ENCODE measurements at places on chromosomes 5 and 9.

DNA sequence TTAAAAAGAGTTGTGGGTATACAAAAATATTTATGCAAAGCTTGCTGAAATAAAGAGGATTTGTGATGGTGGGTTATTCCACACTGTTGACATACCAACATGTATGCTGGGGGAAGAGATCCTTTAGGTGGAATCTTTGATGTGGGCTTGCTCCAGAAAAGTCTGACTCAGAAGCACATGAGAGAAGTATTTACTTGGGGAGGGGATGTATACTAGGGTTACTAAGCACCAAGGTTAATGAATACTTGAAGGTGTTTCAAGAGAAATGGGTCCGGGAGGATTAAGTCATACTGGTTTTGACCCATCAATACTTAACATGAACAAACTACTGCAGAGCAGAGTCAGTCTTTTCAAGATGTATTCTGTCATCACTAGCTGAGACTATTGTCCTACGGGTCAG is 316.4 kb upstream of the GRIN3A start:
- no peak for DNase-seq

GRCh38 chr9:15344191-15344590 is 37.2 kb upstream of the TTC39B start:
- DNase-seq, result no peak

- no peak for DNase-seq
Measured at GRCh38 chr5:10421896-10422691, 19.6 kb upstream of the ROPN1L start.

- no peak for DNase-seq
Measured at GRCh38 chr9:33101104-33101951, 24.9 kb upstream of the SMU1 start.
